ENCODE measurements at places on chromosomes 12 and 14.

DNA sequence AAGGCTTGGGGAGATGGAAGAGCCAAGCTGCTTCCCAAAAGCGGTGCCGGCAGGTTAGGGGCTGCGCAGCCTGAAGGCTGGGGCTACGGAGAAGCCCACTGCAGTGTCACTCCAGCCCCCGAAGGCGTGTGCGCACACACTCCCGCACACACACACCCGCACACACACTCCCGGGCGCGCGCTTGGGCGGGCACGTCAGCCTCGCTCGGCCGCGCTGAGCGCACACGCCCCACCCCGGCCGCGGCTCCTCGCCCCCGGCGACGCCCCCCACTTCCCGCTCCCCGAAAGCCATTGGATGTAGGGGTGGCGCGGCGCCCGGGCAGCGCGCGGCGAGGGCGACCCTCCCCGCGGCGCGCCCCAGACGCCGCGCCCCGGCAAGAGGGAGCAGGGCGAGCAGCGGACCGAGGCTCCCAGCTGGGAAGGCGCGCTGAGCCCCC lies at the start of gene KCNK10:
Gene KCNK10 (minus strand): TSS at position 184 of the 437 bp plus-strand sequence. CDS start 471 bp downstream, outside the sequence.
- no peak for DNase-seq

GRCh38 chr12:131276501-131277185 lies 322.9 kb downstream of the ADGRD1 start:
- no peak for DNase-seq

- no peak for DNase-seq
These were observed 49.5 kb upstream of the ATXN7L3B start for GRCh38 chr12:74488134-74488533.

DNA sequence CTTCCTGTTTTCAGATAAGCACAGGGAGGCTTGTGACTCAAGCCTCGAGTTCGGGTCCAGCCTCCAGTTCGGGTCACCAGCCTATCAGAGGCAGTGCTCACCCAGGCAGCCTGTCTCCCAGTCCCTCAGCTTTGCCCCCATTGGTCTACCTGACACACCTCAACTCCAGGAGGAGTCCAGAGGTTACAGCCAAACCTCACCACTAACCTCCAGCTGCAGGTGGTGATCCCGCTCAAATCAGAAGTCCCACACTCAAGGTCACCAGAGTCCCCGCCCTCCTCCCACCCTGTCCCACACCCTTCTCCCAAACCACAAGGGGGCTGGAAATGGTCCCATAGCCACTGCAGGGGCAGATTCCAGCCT lies 42.1 kb downstream of the KDM2B start:
- no peak for DNase-seq

DNA sequence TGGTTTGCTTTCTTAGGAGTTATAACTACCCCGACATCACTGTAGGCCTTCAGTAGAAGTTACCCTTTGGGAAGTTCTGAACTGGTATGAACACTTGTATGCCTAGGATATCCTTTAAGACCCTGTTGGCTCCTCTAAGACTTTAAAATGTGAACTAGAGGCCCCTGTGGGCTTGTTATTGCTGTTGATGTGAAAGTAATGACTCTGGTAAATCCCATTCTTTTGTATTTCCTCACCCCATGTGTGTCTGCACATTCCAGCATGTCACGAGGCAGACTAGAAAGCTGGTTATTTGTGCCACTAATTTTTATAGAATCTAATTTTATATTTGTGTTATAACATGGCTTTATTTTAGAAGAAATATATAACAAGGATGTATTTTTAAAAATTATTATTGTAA lies 48.9 kb downstream of the SERPINA10 start:
- no peak for DNase-seq

- DNase-seq, result no peak
These were observed 29.7 kb upstream of the APOF start for GRCh38 chr12:56392331-56392730.

DNA sequence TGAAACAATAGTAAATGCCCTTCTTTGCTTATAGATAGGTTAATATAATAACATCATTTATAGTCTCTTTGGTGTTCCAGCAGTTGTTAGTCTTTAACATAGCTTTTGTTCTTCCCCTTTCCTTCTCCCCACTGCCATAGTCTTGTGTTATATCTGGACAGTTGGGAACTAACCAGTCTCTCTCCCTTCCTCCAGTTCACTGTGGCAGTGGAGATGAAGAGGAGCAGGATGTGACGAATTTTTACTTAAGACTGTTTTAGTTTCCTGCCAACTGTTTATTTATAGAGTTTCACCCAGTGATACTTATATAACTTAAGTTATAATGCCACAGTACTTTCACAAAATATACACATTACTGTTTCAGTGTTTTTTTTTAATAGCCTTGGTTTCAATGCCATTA lies 277.4 kb downstream of the PDZRN4 start:
- no peak for DNase-seq

- no peak for DNase-seq
These were observed 6.0 kb downstream of the FAR2 start for GRCh38 chr12:29155079-29155478.
